ENCODE measurements at places on chromosomes 4 and X.

GRCh38 chrX:132146456-132146855, 18.6 kb upstream of the FRMD7 start:
- H3K36me3 ChIP-seq: no peaks in the 10 kb centered on the region
- H3K27ac ChIP-seq: no peak overlapping the region
- DNase-seq: no peak
- H3K27me3 ChIP-seq: no peaks in the 10 kb centered on the region

DNA sequence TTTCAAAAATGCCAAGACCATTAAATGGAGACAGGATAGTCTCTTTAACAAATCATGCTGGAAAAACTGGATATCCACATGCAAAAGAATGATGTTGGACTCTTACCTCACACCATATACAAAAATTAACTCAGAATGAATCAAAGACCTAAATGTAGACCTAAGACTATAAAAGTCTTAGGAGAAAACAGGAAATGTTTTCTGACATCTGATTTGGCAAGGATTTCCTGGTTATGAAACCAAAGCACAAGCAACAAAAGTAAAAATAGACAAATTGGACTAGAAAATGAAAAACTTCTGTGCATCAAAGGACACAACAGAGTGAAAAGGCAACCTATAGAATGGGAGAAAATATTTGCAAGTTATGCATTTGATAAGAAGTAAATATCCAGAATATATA, 37.6 kb downstream of the ARFIP1 start:
- H3K27me3 ChIP-seq: no peaks in the 10 kb centered on the region
- H3K27ac ChIP-seq: no peak overlapping the region
- H3K4me1 ChIP-seq: peaks cover 12% of the 10 kb centered on the region

GRCh38 chrX:7146703-7147412, 654 bp upstream of the STS start:
- DNase-seq: no peak
- peaks cover 8% of the 10 kb centered on the region for H3K4me1 ChIP-seq
- H3K4me3 ChIP-seq: peak overlapping the region; percentile 82
- peak overlapping the region; percentile 94 for H3K27ac ChIP-seq

DNA sequence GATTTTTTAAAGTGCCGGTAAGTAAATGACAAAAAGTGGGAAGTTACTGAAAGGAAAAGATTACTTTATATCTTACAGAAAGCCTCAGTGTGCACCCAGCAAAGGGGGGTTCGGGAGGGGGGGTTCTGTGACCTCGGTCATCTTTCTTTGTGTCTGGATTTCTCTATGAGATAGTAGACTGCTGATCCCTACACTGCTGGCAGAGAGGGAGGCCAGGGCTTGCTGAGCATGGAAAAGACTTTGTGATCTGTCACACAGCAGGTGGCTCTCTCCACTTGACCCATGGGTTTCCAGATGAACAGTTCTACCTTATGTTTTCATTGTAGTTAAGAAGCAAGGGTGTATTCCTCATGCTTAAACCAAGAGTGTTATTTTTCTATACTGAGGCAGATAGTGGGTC, 475.6 kb downstream of the PCDH10 start:
- no peak overlapping the region for H3K4me3 ChIP-seq
- H3K27me3 ChIP-seq: no peaks in the 10 kb centered on the region
- no peak overlapping the region for H3K27ac ChIP-seq
- peaks cover 2% of the 10 kb centered on the region for H3K4me1 ChIP-seq

GRCh38 chrX:107940095-107940494, 42.1 kb downstream of the TEX13B start:
- DNase-seq: no peak
- H3K27me3 ChIP-seq: peaks cover 12% of the 10 kb centered on the region
- H3K4me1 ChIP-seq: peaks cover 8% of the 10 kb centered on the region
- no peak overlapping the region for H3K4me3 ChIP-seq
- H3K27ac ChIP-seq: no peak overlapping the region

- no peaks in the 10 kb centered on the region for H3K36me3 ChIP-seq
- no peaks in the 10 kb centered on the region for H3K27me3 ChIP-seq
- no peak overlapping the region for H3K27ac ChIP-seq
- H3K4me1 ChIP-seq: no peaks in the 10 kb centered on the region
- no peak overlapping the region for H3K4me3 ChIP-seq
Measured at GRCh38 chrX:34503119-34503518, 154.0 kb downstream of the TMEM47 start.

GRCh38 chr4:110088670-110089069, 109.7 kb downstream of the ELOVL6 start:
- peaks cover 22% of the 10 kb centered on the region for H3K4me1 ChIP-seq
- peaks cover 17% of the 10 kb centered on the region for H3K27me3 ChIP-seq
- H3K36me3 ChIP-seq: no peaks in the 10 kb centered on the region
- no peak overlapping the region for H3K27ac ChIP-seq
- no peak overlapping the region for H3K4me3 ChIP-seq

DNA sequence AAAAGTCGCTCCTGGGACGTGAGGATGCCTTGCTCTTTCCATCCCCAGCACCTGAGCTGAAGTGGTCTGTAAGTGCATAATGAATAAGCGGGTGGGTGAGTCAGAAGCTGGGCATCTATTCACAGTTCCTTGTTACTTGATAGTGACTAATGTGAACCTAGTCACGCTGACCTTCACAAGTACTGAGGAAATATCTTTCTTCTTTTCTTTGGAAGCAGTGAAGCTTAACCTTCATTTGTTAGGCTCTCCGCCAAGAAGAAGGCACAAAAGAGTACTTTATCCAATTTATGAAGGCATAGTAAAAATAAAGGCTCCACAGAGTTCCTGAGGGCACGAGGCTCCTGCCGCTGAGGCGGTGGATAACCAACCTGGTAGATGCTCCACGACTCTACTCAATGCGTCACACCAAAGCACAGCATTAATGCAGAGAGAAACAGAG, 475.7 kb upstream of the SLIT2 start:
- DNase-seq: no peak
- no peak overlapping the region for H3K4me3 ChIP-seq
- no peaks in the 10 kb centered on the region for H3K4me1 ChIP-seq

DNA sequence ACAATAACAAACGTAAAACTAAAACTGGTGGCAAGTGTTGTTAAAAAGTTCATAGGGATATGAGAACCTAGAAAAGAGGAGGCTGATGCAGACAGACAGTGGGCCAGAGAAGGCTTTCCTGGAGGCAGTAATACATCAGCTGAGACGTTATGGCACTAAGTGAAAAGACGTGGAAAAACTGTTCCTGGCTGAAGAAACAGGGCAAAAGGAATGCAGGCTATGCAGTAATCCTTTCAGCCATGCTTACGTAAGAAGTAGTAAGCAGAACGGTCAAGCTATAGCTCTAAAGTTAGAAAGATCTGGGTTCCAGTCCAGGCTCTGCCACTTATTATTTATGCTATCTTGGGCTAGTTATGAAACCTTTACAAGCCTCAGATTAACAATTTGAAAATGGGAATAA, 6.4 kb downstream of the LAMTOR3 start:
- no peak overlapping the region for H3K27ac ChIP-seq
- H3K27me3 ChIP-seq: no peaks in the 10 kb centered on the region
- peaks cover 40% of the 10 kb centered on the region for H3K36me3 ChIP-seq
- H3K4me3 ChIP-seq: no peak overlapping the region
- H3K4me1 ChIP-seq: peaks cover 55% of the 10 kb centered on the region

GRCh38 chrX:53247928-53248327, 22.9 kb upstream of the KDM5C start:
- no peaks in the 10 kb centered on the region for H3K36me3 ChIP-seq
- no peak overlapping the region for H3K27ac ChIP-seq
- no peak overlapping the region for H3K4me3 ChIP-seq
- no peaks in the 10 kb centered on the region for H3K27me3 ChIP-seq

- no peaks in the 10 kb centered on the region for H3K4me1 ChIP-seq
- no peak overlapping the region for H3K4me3 ChIP-seq
- peaks cover 25% of the 10 kb centered on the region for H3K27me3 ChIP-seq
- no peak for DNase-seq
- no peak overlapping the region for H3K27ac ChIP-seq
- H3K36me3 ChIP-seq: no peaks in the 10 kb centered on the region
Measured at GRCh38 chrX:479273-479981, 92.7 kb upstream of the PPP2R3B start.

DNA sequence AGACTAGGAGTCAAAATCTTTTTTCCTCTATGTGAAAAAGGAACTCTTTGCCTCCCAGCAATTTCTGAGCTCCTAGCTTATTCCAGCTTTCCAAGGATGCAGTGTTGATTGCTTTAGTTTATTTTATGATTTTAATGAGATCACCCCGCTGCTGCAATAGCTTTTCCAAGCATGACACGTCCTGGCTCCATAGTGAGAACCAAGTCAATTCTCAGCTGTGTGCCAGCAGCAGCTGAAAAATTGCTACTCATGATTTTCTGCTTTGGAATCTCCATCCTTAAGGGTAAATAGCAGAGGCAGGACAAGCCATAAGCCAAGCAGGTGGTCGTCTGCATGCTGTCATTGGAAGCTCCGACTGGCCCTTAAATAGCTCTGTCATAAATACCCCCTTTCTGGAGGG, 64.5 kb downstream of the FTHL17 start:
- no peak for DNase-seq
- no peak overlapping the region for H3K4me3 ChIP-seq
- H3K4me1 ChIP-seq: no peaks in the 10 kb centered on the region
- H3K27me3 ChIP-seq: no peaks in the 10 kb centered on the region

DNA sequence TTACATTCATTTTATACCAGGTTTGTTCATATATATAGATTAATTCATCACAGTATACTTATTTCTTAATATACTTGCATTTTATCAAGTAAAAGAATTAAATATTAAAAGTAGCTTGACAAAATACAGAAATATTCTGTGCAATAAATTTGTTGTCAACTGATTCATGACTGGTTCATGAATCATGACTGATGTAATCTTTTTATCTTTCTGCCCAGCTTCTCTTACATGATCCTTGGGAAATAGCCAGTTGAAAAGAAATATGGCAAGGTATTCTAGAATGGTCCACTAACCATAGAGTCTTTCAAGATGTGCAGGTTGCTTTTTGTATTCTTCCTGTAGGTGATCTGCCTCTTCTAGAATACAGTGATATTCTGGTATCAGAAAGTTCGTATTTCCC, 4.2 kb upstream of the CCNA2 start:
- no peak overlapping the region for H3K4me3 ChIP-seq
- peaks cover 38% of the 10 kb centered on the region for H3K36me3 ChIP-seq
- no peaks in the 10 kb centered on the region for H3K27me3 ChIP-seq
- H3K4me1 ChIP-seq: peaks cover 12% of the 10 kb centered on the region

GRCh38 chrX:4570151-4570550, 856.7 kb upstream of the PRKX start:
- no peak overlapping the region for H3K27ac ChIP-seq
- no peaks in the 10 kb centered on the region for H3K36me3 ChIP-seq
- no peak overlapping the region for H3K4me3 ChIP-seq
- no peaks in the 10 kb centered on the region for H3K4me1 ChIP-seq
- H3K27me3 ChIP-seq: no peaks in the 10 kb centered on the region

DNA sequence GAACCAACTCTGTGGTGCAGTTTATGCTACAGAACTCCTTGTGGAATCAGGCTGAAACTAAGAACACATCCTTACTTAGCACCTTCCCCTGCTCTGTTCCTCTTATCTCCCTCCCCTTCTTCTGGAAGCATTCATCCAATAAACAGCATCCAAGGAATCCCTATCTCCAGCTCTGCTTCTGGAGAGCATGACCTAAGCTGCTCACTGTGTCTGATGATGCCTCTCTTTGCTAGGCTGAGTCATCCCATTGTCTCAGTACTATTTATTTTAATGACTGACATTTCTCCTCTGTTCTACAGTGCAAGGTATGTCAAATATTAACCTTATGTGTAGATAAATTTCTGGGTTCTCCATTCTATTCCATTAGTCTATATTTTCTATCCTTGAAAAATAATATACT, 71.2 kb downstream of the BEND2 start:
- no peaks in the 10 kb centered on the region for H3K27me3 ChIP-seq

GRCh38 chr4:147138171-147138570, 192.5 kb upstream of the TTC29 start:
- H3K27ac ChIP-seq: peak overlapping the region; percentile 74
- no peak for DNase-seq
- no peak overlapping the region for H3K4me3 ChIP-seq
- H3K4me1 ChIP-seq: no peaks in the 10 kb centered on the region

DNA sequence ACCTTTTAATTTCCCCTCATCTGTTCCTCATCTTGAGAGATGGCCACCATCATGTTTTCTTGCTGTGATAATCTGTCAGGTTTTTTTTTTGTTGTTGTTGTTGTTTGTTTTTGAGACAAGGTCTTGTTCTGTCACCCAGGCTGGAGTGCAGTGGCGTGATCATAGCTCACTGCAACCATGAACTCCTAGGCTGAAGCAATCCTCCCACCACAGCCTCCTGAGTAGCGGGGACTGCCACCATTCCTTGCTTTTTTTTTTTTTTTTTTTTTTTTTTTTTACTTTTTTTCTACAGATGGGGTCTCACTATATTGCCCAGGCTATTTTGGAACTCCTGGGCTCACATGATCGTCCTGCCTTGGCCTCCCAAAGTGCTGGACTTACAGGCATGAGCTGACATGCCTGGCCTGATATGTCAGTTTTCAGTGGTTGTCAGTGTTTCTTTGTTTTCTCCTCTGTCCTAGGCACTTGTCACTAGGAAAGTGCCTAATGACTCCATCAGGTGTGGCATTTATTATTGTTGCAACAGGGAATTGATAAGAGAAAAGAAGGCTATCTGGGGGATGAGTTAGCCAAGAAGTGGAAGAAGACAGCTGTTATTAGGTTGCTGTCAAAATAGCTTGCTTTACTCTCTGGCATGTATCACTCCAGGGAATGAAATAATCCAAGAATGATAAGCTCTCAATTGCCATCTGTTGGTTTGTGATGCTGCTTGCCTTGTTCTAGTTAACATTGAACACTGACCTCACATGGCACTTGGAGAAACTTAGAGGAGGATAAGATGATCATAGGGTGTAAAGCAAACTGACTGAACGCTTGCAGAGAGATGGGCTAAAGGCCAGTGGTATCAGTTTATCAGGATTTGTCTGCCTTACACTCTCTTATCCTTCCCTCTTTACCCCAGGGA, 41.7 kb downstream of the TMEM164 start:
- H3K4me1 ChIP-seq: peaks cover 36% of the 10 kb centered on the region
- no peaks in the 10 kb centered on the region for H3K27me3 ChIP-seq
- no peaks in the 10 kb centered on the region for H3K36me3 ChIP-seq
- H3K4me3 ChIP-seq: no peak overlapping the region
- peak overlapping the region; percentile 79 for H3K27ac ChIP-seq
- DNase-seq: no peak

- peak overlapping the region; percentile 96 for H3K27ac ChIP-seq
- no peaks in the 10 kb centered on the region for H3K27me3 ChIP-seq
- peak; percentile 46 for DNase-seq
- H3K36me3 ChIP-seq: no peaks in the 10 kb centered on the region
Measured at GRCh38 chrX:40012868-40013265, 84.9 kb downstream of the BCOR start.

- H3K27ac ChIP-seq: no peak overlapping the region
- no peaks in the 10 kb centered on the region for H3K4me1 ChIP-seq
- H3K27me3 ChIP-seq: peaks cover 87% of the 10 kb centered on the region
- no peak overlapping the region for H3K4me3 ChIP-seq
- H3K36me3 ChIP-seq: no peaks in the 10 kb centered on the region
Measured at GRCh38 chr4:8768357-8768999, 103.2 kb downstream of the HMX1 start.

Measured in left ventricle myocardium inferior (tissue), 1 donor.